ENCODE measurements at places on chromosomes 7 and 10.

GRCh38 chr10:121183236-121183635 is 332.1 kb downstream of the WDR11 start:
- no peak for DNase-seq

DNA sequence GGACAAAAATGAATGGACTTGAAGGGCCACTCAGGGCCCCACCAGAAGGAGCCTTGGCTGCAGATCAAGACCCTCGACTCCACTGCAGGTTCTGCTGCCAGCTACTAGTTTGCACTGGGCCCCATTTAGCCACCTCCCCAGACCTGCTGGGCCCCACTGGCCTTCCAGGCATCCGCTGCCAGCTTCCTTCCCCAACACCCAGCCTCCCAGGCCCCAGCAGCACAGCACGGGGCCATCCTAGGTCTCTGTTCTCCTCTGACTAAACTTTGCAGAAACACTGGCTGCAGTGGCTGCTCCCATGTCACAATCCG is 277.4 kb upstream of the KLF14 start:
- no peak for DNase-seq

GRCh38 chr7:84949501-84949900 is 237.4 kb downstream of the SEMA3D start:
- DNase-seq: no peak

DNA sequence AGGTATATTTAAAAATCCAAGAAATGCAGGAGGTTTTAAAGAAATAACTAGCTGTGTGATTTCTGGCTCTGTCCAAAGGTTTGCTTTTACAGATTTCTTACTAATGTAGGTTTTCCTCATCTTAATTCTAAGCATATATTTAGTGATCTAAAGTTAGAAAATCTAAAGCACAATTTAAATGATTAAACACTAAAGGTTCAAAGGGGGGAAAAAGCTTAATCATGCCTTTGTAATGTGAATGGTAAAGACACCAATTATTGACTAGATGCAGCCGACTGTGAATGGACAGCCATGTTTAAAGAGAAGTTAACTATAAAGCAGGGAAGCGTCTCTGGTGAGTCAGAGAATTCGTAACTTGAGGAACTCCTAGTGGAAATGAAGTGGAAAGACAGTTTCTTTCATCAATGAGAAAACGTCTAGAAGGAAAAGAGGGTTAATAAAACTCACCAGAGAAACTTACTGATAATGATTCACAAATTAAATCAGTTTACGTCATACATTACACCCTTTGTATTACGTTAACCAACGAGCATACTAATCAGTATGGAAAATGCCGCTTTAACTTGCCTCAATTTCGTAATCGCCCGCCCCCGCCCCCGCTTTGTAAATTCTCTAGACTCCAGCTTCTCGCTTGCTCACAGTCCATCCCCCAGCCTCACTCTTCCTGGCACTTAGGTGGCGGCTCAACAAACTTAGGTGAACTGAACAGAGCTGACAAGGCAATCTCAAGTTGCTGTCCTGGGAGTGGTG is 1.1 kb upstream of the HBP1 start:
- DNase-seq: peak; percentile 78

- peak; percentile 4 for DNase-seq
Observed at GRCh38 chr7:109641445-109641844, 1071.8 kb downstream of the DNAJB9 start.

DNA sequence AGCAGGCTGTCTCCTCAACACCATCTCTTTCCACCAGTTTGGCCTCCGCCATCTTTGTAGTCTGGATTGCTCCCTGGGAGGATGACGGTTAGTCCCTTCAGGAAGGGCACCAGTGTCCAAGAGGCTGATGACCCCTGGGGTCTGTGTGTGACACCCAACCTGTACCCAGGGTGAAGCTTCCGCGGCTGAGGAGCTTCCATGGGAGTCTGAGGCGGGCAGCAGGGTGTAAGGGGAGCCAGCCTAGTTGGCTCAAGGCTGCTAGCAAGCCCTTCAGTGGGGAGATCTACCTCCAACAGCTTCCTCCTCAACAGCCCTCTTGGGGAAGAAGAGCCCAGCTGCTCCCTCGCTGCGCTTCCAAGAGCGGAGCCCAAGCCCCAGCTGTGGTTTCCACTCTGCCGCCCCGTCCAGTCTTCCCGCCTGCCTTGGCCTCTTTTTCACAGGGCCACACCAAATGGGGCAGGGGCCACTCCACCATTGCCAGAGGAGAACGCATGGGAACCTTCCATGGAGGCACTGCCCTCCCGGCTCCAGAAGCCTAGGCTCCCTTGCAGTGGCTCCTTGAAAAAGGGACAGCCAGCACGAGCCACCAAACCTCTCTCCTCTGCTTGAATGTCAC is 57.4 kb downstream of the TMEM209 start:
- no peak for DNase-seq

DNA sequence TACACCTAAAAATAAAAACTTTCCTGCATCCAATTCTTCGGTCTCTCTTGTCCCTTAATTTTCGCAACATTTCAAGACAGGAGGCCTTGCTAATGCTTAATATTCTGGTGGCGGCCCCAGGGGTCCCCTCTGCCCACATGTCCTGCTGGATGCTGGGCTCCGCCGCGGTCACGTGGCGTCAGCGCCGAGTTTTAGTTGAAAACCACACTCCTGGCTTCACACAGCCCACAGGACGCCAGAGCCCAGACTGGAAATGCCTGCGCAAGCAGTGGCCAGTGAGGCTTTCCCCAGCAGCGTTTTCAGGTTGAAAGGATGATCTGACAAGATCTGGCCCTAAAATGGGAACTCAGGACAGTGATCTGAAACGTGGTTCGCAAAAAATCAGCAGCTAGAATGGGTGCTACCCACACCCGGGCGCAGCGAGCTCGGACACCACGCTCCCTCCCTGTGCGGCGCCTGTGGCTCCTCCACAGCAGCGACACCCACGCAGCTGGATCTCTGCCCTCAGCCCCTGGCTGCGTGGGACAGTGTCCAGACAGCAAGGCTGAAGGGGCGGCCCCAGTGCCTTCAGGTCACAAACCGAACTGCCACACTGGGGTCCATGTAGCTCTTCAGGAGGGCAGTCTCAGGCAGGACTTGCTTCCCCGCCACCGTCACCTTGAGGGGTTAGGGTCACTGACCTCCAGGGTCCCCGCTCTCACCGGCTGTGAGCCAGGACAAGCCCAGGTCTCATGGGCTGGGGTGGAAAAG is 11.6 kb upstream of the CYREN start:
- no peak for DNase-seq

DNA sequence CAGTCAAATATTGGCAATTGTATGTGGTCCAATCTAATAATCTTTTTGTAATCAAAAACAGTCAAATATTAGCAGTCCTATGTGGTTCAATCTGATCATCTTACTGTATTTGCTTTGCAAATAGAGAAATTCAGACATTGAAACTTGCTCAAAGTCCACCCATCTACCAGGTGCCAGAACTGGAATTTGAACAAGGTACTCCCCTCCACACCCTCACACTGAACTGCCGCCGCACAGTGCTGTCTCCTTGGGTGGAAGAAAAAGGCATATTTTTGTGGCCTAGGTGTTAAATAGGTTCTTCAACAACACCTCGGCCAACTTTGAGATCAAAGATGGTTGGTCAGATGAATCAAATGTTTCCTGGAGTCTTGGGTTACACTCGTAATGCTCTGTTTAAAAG is 544.2 kb upstream of the GALNT17 start:
- DNase-seq: no peak

- no peak for DNase-seq
Observed at GRCh38 chr7:141590666-141591065, 39.5 kb downstream of the AGK start.

DNA sequence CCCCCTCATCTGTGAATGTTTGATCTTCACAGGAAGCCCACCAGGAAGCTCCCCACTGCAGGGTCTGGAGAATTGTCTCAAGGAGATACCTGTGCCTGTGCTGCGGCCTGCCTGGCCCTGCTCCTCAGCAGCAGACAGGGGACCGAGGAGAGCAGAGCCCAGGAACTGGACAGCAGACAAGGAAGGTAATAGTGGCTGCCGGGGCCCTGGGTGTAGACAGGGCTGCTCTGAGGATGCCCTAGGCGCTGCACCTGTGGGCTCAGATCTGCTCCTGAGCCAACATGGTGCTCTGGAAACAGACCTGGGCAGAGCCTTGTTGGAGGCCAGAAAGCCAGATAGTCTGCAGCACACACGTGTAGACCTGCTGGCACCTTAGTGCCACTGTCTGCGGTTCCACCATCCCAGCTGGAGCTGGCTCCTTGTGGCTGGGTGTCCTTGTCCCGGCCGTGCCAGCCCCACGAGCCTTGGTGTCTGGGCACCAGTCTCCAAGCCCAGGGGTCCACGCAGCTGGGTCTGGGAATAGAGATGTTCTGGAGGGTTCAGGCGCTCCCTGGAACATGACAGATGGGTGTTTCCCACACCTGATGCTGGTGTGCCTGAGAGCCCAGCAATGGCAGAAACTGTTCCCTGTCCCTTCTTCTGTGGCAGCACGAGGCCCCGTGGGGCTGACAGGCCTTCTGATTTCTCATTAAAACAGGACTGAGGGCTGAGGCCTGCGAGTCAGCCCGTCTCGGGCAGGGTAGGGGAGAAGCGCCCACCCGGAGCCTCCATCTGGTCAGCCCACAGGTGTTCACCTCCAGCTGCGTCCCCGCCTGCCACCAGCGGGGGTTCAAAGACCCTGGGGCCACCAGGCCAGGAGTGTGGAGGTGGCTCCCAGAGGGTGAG is 44.7 kb downstream of the ZNF467 start:
- no peak for DNase-seq

DNA sequence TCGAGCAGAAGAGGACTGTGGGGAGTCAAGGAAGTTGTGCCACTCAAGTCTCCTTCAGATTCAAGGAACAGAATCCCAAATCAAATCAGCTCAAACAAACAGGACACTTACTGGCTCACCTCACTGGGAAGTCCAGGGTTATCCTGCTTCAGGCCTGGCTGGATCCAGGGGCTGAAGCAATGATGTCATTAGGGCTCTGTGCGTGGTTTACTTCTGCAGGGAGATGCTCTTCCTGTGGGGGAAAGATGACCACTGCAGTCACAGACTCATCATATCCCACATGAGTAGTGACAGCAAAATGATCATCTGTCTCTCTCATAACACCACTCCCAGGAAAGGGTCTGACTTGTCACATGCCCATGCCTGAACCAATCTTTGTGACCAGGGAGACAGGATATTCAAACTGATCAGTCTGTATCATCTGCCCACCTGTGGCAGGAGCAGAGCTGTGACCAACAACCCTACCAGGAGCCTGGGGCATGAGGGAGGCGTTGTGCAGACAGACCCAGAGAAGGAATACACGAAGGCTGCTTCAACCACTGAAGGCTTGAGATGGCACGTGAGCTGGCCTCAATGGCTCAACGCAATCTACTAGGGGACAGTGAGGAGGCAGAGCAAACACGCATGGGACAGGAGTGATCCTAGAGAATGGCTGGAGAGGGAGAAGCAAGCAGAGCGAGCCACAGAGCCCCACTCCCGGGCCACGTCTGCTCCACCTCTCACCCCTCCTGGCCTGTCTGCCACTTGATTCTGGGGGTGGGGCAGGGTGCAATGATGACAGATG is 27.6 kb upstream of the NANOS1 start:
- no peak for DNase-seq

DNA sequence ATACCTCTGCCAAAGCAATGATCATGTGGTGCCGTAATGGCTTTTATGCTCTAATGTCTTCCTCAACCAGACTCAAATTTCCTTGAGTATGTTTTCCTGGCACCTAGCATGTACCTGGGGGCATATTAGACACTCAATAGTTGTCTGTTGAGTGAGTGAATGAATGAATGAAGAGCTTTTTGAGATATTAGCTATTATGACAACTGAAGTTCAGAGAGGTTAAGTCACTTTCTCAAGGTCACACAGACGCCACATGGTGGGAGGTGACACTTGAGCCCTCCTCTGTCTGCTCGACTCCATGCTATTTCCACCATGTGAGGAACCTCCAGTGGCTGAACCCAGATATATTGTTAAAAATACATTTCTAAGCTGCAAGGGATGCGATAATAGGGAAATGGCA is 132.1 kb downstream of the PRPF18 start:
- DNase-seq: no peak

DNA sequence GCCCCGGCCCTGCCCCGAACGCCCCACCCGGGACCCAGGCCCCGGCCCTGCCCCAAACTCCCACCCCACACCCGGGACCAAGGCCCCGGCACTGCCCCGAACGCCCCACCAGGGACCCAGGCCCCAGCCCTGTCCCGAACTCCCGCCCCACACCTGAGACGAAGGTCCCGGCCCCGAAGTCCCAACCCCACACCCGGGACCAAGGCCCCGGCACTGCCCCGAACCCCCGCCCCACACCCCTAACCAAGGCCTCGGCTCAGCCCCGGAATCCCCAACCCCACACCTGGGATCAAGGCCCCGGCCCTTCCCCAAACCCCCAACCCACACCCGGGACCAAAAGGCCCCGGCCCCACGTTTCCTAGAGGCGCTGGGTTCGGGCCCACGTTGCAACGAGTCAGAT is 1.1 kb upstream of the LARP4B start:
- no peak for DNase-seq

- DNase-seq: peak; percentile 53
Observed at GRCh38 chr10:115818012-115818411, 455.0 kb downstream of the GFRA1 start.

DNA sequence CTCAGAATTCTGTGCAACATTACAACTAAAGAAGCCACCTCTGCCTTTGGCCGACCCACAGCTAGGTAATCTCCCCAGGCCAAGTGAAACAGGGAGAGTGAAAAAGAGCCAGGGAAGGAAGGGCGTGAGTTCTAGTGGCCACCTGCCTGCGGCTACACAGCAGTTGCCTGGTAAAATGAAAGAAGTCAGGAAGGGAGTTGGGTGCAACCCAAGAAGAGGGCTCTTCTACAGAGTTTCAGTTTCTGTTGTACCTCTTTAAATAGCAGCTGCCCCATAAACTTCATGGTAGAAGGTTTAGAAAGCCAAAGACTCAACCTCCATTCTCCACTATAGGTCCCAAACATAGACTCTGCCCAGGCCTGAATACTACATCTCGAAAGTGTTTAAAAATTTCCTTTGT is 76.2 kb upstream of the TMEM168 start:
- no peak for DNase-seq

DNA sequence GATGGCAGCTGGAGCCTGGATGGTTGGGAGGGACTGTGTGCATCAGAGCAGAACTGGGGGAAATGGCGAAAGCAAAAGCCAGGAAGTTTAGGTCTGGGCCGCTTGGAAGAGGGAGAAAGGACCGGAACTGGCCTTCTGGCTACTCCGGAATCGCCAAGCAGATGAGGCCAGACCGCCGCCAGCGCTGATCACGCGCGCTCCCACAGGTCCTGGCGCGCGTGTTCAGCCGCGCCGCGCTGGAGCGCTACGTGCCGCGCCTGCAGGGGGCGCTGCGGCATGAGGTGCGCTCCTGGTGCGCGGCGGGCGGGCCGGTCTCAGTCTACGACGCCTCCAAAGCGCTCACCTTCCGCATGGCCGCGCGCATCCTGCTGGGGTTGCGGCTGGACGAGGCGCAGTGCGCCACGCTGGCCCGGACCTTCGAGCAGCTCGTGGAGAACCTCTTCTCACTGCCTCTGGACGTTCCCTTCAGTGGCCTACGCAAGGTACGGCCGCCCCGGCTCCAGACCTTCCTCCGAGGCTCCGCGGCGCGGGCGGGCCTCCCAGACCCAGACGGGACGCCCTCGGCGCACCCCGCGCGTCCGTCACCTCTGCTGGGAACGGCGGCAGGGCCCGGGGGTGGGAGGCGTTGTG is 2.0 kb downstream of the CYP26C1 start:
- peak; percentile 60 for DNase-seq

GRCh38 chr7:99953649-99954048 is 22.2 kb downstream of the AZGP1 start:
- peak; percentile 3 for DNase-seq

- no peak for DNase-seq
Observed at GRCh38 chr10:32979041-32979440, 21.0 kb upstream of the ITGB1 start.
